ENCODE measurements at places on chromosomes 4 and X.

DNA sequence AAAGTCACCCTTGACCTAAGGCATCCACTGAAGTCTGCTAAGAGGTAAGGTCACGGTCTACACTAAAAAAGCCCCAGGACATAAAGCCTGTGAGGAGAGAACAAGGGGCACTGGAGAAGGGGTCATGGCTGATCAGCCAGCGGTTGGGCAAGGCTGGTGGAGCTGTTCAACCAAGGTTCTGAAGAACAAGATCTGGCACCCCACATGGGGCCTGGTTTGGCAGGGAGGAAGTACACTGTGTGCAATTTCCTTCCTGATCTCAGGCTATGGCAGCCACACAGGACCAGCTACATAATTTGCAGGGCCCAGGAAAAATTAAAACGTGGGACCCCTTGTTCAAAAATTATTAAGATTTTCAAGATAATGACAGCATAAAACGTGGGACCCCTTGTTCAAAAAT lies 14.1 kb upstream of the BRS3 start:
- no peak for DNase-seq

DNA sequence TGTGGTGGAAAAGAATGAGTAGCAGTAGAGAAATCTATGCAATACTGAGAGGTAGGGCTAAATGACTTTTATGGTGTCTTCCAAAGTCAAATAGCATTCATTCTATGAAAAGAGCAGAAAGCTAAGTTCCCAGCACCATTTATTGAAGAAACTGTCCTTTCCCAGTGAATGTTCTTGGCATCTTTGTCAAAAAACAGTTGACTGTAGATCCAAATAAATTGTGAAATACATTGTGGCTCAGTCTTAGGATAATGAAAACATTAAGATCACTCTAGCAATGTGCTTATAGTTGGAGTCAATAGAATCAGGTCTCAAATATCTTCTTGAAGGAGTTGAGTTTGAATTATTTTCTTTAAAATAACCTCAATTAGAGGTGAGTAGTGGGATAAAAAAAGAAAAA lies 19.4 kb downstream of the AREG start:
- DNase-seq, result no peak

- peak; percentile 5 for DNase-seq
Observed at GRCh38 chrX:104482757-104483156, 83.2 kb upstream of the IL1RAPL2 start.

DNA sequence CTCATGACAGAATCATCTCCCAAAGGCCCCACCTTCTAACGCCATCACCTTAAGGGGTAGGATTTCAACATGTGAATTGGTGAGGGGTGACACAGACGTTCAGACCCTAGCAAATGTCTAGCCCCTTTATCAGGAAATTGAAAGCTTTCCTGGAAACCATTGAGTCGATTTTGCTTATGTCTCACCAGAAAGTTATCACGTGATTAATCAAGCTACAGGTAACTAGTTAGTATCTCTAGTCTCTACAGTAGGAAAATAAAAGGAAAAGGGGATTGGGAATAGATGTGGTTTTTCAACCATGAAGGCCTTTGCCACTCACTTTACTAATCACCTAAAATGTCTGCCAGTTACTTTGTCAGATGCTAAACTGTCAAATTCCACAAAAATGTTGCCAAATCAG lies 1133.0 kb downstream of the PDHA2 start:
- DNase-seq, result no peak

DNA sequence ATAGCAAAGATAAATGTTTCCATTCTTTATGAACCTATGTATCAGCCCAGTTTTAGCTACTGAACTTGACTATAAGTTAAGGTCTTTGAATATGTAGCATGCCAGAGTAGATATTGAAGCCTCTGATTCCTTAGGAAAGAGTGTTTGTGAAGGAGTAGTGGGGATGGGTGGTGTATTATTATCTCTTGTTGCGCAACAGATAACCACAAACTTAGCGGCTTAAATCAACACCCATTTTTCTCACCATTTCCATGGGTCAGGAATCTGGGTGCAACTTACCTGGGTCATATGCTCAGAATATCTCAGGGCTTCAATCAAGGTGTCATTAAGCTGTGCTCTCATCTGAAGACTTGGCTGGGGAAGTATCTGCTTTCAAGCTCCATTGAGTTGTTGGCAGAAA lies 251.4 kb upstream of the PUDP start:
- DNase-seq, result no peak

DNA sequence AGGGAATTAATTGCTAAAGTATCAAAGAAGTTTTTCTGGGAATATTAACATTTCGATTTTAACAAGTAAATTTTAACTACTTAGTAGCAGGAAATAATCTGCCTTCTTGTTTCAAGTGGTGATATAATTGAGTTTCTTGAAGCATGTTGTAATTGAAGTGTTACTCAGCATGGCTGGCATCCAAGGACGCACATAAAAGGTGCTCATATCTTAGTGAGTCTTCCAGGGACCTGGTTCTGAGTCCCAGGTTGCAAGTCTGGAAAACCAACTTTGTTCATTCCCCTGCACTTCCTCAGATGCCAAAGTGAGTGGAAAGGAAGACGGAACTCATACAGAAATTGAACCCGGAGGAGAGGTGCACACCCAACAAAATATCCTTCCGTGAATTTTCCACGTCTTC lies 399.6 kb downstream of the NLGN4X start:
- no peak for DNase-seq

- DNase-seq, result no peak
Observed at GRCh38 chr4:167883266-167883665, 209.1 kb upstream of the ANXA10 start.

GRCh38 chrX:68732906-68733493 lies 85.5 kb downstream of the STARD8 start:
- peak; percentile 52 for DNase-seq

DNA sequence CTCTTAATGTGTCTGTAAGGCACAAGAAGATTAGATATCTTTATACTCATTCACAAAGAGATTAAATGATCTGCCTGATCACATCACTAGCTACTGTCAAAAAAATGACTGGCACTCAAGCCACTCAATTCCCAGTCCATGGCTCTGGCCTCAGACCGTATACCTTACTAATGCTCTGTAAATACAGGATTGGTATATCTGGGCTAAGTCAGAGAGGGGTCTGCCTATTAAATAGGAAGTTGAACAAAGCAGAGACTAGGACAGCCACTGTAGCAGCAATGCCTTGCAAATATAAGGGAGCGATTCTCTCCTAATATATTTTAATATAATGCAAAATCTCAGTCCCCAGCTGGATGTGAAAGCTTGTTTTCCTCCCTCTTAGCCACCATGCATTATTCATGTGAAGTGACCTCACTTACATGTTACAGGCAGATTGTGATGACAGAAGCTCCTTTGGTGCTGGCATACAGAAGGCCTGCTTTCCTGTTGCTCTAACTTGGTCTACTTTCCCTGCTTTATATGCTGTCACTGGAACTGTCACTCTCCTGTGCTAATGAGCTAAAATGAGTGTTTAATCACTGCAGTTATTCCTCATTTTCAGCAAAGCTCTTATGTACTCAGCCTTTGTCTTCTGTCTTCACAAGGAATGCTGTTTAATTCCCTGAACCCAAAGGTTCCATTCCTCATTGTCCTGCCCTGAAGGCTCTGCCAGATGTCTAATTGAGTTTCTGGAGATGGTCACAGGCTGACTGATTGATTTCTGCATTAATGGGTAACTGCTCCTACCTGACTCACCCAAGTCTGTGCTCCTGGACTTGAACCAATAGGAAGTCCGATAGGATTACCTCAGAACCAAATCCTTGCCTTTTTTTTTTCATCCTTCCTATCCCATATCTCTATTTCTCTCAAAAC lies 578.2 kb downstream of the KLHL13 start:
- no peak for DNase-seq

DNA sequence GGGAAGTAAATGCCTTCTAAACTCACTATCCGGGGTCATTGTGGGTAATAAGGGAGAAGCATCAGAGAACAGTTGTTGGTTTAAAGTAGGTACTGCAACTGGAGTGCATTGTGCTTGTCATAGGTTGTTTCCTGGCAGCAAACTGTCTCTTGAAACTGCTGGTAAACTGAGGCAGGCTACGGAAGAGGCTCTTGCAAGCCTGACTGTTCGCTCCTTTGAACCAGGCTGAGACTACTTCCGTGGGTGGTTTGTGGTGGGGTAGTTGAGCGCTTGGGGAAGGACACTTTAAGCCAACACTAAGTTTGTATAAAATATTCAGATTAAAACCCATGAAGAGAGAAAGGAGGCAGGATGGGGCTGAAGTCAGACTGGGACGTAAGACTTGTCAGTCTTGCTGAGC lies 45.2 kb upstream of the WDR1 start:
- DNase-seq, result no peak

- no peak for DNase-seq
Observed at GRCh38 chrX:8586953-8587352, 122.3 kb downstream of the VCX3B start.

DNA sequence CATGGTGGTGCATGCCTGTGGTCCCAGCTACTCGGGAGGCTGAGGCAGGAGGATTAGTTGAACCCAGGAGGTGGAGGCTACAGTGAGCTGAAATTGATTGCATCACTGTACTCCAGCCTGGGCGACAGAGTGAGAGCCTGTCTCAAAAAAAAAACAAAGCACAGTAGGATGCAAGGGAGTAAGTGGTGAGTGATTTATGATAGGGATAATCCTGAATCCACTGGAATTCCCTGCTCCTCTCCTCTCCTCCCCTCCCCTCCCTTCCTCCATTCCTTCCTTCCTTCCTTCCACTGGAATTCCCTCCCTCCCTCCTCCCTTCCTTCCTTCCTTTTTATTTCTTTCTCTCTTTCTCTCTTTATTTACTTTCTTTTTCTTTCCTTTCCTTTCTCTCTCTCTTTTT lies 40.9 kb upstream of the NKRF start:
- DNase-seq, result no peak

GRCh38 chr4:183200453-183200852 lies 101.4 kb downstream of the WWC2 start:
- DNase-seq, result peak; percentile 65

GRCh38 chr4:140258476-140258875 lies 104.5 kb upstream of the MAML3 start:
- DNase-seq, result no peak

- DNase-seq, result peak; percentile 17
Observed at GRCh38 chr4:39068907-39069306, 6.9 kb downstream of the KLHL5 start.

DNA sequence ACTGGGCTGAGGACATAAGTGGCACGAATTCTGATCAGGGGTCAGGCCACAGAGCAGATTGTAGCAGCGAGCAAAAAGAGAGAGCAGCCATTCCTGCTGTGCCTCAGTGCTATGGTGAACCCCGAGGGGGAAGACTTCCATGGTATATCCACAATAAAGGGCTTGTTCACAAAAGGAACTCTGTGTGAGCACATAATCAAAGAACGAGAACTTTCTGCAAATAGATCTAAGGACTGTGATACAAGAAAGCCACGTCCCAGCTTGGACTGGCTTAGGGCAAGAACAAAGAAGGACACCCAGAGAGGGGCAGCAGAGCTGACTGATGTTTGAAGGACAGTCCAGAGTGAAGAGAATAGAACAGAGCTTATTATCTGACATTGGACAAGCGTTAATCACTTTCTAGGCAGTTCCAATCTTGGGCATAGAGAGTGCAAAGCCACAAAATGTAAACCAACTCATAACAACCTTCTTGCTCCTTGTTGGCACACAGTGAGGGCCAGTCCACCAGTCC lies 24.0 kb downstream of the PPEF2 start:
- no peak for DNase-seq

- DNase-seq, result no peak
Observed at GRCh38 chrX:86237482-86237881, 89.2 kb downstream of the DACH2 start.

DNA sequence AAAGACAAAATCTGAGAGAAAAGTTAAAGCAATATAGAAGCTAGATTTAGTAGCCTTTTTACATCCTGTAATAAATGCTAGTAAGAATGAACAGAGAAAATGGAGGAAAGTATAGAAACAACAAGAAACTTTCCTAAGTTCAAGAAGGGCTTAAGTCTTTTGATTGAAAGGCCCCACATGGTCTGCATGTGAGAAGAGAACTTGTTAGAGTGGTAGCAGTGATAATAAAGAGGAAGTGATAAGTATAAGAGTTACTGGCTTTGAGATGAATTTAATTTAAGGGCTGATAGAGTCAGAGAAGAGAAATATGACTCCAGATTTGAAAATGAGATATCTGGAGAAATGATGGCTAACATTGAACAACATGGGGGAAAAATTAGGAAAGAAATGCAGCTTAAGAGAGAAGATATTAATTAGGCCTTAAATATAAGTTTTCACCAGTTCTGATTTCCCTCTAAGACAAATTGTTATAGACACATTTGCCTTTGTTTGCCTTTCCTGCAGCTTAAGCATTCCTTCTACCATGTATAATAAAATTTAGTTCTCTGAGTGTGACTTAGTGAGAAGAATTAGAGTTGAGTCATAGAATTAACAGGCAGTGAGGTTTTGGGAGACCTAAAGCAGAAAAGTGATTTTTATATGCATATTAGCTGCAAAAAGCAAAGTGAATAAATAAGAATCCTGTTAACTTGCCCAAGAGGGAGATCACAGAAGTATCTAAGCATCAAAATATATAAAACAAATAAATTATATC lies 18.4 kb downstream of the ZFX start:
- DNase-seq, result no peak

DNA sequence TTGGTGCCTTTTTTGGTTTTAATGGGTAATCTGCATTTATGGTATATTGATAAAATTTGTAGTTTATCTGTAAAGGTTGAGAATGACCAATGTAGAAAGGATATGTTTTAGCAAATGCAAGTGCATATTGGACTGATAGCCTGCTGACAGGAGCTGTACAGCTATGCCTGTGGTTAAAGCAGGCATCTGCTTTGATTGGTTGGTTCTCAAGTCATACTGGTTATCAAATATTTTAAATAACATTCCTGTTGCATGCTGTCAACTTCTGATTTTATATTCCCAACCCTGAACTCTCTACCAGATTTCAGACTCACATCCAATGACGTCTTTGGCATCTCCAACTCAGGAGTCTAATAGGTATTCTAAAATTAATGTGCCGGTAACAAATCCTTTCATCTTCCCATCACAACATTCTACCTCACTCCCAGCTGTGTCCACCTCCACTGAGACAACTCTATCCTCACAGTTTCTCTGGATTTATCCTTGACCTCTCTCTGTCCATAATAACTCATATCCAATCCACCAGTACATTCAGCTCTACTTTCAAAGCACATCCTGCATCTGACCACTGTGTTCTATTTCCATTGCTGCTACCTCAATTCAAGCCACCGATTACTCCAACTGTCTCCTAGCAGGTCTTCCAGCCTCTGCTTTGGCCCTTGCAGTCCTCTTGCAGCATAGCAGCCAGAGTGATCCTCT lies 125.7 kb downstream of the CAMK2D start:
- peak; percentile 36 for DNase-seq

DNA sequence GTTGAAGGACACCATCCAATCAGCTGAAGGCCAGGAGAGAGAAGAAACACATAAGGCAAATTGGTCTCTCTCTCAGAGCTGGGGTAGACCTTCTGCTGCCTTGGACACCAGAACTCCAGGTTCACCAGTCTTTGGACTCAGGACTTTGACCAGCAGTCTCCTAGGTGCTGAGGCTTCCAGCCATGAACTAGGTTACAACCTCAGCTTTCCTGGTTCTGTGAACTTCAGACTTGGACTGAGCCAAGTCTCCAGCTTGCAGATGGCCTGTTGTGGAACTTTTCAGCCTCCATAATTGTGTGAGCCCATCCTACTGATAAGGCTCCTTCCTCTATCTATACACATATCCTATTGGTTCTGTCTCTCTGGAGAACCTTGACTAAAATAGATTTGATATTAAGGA lies 20.6 kb upstream of the BBS12 start:
- no peak for DNase-seq
